ENCODE measurements at places on chromosomes 2 and 18.

DNA sequence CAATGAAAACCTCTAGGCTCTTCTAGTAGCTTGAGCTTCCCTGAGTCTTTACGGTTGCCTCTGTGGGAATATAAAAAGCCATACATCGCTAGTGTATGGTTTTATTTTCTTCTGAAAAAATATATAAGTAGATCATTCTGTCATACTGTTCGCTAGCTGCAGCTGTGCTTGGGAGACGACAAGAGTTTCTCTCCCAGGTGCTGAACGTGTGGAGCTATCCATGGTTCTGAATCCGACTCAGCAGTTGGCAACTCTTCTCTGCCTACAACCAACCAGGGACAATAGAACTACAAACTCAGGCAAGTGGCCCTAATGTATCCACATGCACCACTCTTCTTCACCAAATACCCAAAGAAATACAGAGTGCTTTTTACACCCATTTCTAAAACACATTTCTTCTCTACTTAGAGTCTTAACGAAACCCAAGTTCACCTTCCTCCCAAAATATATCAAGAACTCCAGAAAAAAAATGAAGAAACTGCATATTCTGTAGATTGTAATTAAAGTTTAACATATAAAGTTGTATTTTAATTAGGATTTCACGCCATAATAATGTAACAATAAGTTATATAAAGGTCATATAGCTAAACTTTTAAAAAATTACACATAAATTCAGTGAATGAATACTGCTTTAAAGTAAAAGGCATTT lies 2.2 kb upstream of the KCNH7 start:
- DNase-seq: no peak

- DNase-seq: no peak
These were observed 56.5 kb upstream of the TMEM247 start for GRCh38 chr2:46422717-46423394.

- DNase-seq: no peak
These were observed 32.6 kb downstream of the PPP1R1C start for GRCh38 chr2:182018218-182018617.

GRCh38 chr2:73998933-73999332 lies 14.2 kb downstream of the TET3 start:
- no peak for DNase-seq

DNA sequence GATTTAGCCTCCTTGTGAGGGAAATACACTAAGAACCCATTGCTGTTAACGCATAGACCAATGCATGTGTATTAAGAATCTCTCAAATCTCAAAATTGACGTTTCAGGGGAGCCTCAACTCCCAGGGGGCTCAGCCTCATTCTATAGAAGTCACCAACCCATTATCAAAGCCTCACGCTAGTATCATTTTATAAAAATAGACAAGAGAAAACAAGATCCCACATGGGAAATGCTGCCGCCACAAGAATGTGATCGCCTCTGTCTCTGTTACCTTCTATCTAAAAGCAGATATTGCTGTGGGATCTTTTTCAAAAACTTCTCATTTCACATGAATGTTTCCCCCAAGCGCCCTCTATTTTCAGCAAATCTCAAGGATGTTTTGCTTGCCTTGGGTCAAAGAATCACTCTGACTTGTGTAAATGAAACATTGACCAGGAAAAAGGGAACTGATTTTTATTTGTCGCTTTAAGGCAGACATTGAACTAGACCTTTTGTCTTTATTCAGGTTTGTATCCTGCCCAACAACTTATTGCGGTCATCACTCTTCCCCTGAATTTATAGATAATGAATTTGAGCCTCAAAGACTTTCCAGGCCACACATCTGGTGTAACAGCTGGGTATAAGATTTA lies 679.0 kb upstream of the ID2 start:
- no peak for DNase-seq

GRCh38 chr18:31645411-31645810 lies 39.0 kb downstream of the B4GALT6 start:
- DNase-seq: no peak

DNA sequence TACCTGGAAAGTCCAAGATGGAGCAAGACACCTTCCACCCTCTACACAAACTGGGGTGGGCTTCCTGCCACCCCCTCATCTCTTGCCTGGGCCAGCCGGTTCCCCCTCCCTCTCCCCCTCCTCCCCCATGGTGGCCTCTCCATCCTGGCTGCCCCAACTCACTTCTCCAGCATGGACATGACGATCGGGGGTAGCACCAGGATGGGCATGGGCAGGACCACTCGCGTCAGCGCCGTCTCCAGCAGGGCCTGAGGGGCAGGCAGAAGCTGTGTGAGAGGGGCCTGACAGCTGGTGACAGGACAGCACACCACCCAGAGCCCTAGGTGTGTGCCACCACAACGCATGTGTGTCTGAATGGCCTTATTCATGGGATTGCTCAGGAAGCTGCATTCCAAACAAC lies 51.0 kb downstream of the EMX1 start:
- no peak for DNase-seq

GRCh38 chr2:97701851-97702465 lies 11.4 kb upstream of the ZAP70 start:
- DNase-seq: no peak

GRCh38 chr2:70541481-70542020 lies 12.1 kb downstream of the TGFA start:
- no peak for DNase-seq

DNA sequence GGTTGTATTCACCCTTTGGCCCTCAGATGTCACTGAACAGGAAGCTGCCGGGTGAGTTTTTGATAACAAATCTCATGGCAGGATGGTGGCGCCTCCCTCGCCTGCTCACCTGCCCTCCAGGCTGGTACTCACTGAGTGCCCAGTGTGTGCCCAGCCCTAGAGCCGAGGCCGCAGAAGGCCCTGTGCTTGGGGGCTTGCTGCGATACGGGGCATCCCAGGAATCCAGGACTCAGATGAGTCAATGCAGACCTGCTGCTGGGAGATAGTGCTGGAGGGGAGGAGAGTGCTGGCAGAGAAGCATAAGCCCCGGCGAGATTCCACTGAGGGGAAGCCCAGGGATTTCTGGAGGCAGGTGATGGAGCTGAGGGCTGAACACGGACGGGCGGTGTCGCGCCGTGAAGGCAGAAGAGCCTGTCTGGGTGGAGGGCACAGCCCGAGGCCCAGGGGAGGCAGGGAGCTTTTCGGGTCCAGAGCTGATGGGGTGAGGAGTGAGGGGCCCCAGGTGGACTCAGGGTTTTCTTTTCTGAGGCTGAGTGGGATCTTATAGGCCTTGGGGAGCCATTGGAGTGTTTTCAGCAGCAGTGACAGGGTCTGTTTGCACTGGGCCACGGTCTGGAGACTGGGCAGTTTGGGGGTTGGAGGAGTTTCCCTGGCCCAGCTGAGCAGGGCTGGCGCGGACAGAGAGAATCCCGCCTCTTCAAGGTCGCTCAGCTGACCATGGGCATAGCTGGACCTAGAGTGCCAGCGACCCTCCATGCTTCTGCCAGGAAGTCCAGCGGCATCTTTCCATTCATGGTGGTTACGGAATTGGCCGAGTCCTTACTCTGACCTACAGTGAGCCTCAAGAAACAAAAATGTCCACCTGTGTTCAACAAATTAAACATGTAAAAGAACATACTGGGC lies 35.5 kb downstream of the LDLRAD4 start:
- no peak for DNase-seq

- DNase-seq: no peak
These were observed 29.6 kb downstream of the SERTAD2 start for GRCh38 chr2:64624108-64624610.

DNA sequence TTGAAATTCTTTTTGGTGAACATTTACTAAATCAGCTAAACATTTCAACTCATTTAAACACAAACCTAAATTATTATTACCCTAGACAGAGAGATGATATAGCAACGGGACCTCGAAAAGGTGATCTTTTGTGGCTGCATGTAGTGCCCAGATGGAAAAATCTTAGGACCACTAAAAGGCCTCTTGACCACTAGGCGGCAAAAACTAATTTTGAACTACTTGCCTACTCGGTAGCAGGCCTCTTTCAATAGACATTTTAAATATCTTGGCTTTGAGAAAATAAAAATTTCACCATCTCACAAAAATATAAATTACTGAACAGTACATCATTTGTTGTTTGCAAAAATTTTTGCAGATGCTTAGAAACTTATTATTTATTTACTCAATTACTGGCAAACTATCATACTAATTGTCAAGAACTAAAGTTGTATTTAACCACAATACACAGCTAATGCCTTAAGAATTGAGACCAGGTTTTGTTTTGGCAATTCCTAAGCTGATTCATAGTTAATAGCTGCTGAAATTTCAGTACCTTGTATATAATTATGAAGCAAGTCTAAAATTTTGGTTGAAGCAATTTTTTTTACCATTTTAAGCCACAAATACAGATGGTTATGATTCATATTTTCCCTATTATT lies 9.4 kb downstream of the COL3A1 start:
- DNase-seq: no peak

DNA sequence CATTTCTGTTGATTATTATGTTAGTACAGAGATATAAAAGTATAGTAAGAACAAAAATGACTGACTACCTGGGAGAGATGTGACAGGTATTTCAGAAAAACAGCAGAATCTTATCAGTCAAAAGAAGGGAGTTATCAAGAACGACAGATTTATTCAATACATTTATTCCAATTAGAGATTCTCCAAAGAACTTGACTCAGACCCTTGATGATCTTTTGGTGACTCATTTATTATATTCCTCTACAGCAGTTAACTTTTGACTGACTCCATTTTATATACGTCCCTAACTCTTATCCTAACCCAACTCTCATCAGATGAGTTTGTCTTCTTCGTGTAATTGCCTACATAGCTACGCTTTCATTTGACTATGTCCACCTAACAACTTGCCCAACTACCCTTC lies 91.1 kb downstream of the C2orf74 start:
- no peak for DNase-seq

DNA sequence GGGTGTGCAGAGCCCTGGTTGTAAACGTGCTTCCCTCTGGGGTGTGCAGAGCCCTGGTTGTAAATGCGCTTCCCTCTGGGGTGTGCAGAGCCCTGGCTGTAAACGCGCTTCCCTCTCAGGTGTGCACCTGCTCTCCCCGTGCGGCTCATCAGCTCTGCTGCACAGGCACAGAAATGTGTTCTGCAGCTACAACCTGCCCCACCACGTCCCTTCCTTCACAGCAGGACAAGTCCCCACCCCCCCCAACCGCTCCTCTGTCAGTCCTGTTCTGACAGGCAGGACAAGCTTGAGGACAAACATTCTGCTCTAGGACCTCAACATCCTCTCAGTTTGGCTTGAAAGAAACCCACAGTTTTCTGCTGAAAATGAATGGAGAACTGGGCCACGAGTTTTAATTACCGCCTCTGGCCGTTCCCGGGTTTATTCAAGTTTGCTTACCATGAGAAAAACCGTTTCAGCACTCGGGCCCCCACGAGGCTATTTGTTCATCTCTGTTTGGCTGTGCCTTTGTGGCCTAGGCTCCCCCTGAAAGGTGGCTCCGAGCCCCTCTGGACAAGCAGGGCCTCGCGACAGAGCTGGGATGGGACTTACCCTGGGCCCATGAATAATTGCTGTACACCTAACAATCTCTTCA lies 81.0 kb upstream of the ASB18 start:
- DNase-seq: no peak

GRCh38 chr2:234536178-234536965 lies 39.5 kb upstream of the ARL4C start:
- DNase-seq: no peak

DNA sequence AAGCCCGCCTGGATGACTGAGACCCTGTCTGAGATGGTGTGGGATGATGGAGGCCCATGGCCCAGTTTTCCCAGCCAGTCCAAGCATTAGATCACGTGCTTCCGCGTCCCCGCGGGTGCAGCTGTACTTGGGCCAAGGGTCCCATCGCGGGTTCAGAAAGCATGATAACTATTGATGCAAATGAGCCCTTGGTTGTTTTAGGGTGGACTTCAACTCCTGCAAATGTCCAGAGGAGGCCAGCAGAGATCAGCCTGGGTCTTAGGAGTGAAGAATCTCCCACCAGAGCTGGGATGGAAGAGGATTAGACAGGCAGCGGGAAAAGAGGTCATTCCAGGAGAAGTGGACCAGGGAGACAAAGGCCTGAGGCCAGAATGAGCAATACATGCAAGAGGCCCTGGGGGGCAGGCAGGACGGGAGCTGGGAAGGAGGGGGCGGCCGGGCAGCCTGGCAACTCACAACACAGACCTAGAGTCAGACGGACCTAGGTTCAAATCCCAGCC lies 89.9 kb upstream of the TMEM247 start:
- DNase-seq: no peak

- DNase-seq: no peak
These were observed 521.2 kb downstream of the SLC4A3 start for GRCh38 chr2:220148471-220149248.

DNA sequence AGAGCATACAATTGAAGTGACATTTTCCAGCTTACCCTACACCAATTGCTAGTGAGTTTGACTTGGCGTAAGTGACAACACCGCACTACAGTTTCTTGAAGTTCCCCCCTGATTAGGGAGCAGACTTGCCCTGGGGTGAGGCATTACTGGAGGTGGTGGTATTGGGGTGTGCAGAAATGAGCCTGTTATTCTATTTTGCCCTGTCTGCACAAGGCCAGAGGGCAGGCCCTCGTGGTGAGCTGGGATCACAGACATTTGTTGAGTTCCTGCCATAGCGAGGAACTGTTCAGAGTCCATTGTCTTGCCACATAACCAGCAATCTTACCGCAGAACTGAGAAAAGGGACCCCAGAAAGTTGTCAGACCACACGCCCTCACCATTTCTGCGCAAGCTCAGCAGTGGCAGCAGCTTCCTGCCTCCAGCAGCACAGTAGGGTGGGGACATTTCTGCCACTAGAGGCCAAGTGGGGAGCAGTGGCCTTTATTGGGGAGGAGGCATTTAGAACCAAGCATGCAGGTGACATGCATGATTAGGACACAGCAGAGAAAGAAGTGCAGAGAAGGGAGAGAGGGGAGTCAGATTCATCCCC lies 103.6 kb upstream of the BCL2L11 start:
- no peak for DNase-seq

DNA sequence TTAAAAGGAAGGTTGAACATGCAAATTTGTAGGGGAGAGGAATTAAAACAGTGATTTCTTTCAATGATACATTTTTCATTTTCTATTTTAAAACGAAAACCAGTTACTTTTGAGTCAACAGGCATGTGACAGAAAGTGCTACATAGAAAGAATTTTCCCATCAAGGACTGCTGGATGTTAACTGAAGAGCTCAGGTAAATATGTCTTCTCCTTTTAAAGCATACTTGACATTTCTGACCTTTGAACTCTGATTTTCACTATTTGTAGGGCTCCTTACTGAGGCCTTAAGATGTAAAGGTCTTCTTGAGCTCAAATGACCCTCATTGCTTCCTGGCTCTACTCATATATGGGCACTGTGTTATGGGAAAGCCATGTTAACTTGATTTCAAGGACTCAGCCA lies 32.4 kb downstream of the FIGN start:
- DNase-seq: no peak

- DNase-seq: no peak
These were observed 168.2 kb downstream of the TWIST2 start for GRCh38 chr2:239015901-239016675.

- no peak for DNase-seq
These were observed 437.6 kb downstream of the ZEB2 start for GRCh38 chr2:144082327-144082726.

- no peak for DNase-seq
These were observed 20.2 kb upstream of the EMILIN2 start for GRCh38 chr18:2826581-2826980.
